ENCODE measurements at places on chromosomes 7 and 10. TPM values are rescaled to one million over a fixed set of nuclear protein-coding genes. Genes with fewer than 3 reads are reported as not detected.

DNA sequence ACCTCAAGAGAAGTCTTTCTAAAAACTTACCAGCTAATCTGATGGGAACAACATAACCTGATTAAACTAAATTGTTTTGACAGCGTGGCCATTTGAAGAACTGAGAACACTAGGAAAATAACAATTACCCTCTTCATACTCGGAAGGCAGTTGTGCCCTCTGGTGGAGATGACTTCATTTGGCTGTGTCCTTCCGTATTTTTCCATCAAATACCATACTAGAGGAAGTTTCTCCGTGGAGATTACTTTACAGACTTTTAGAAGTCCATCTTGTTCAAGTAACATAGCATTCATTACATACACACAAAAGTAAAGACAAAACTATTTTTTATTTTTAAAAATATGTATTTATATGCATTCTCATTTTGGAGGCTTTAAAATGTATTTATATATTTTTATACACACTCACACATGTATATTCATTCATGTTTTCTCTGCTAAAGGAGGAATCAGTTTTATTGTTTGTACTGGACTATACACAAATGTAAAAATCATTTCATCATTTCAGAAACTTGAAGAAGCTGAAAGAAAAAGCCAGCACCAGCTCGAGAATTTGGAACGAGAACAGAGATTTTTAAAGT, 25.2 kb downstream of the SMNDC1 start:
- peak; percentile 63 for DNase-seq

- no peak for DNase-seq
Measured at GRCh38 chr10:133346413-133346812, 760 bp upstream of the PRAP1 start.

The LRRD1 gene
- total RNA-seq, result 0.89 TPM

- no peak for DNase-seq
Measured at GRCh38 chr10:66862687-66863258, 63.1 kb upstream of the LRRTM3 start.

The CUZD1 gene
- total RNA-seq, result 0.69 TPM

DNA sequence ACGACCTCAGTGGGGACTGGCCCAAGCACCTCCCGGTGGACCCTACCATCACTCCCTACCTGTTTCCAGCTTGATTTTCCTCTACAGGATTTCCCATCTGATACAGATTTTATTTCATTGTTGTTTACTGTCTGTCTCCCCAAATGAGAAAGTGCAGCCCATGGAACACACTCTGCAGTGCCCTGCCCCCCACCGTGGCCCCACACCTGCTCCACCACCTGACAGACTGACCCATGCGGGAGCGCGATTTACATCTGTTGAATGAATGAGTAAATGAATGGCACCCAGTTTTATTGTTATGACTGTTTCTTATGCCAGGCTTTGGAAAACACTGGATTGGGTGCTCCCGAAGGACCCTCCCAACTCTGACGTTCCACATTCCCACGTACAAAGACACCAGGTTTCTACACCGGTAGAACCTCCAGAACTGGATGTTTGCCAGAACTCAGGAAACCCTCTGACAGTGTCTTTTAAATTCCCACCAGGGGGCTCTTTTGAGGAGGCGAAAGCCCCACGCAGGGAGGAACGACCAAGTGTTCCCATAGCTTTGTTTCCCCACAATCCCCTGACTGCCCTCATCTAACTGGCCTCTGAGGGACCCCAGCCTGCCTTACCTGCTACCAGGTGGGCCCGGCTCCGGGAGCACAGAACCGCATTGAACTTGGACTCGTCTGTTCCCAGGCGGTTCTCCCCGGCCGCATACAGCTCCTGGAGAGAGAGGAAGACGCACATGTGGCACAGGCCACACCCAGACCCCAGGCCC, 29.0 kb downstream of the PLAC9 start:
- no peak for DNase-seq

DNA sequence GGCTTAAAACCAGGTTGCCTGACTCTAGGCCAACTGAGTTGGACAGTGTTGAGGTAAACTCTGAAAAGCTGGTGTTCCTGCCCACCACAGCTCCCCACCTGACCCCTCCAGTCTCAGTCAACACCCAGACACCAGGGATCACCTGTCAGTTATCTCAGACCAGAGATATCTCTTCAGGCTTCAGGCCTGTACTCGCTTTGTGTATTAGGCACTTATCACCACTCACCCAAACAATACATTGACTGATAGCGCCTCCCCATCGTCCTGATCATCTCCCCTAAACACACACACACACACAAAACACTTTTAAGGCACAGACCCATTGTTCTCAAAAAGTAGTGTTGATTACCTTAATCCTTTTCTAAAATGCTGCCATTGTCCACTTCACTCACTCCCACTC, 111.5 kb downstream of the PLCE1 start:
- no peak for DNase-seq

- no peak for DNase-seq
Measured at GRCh38 chr10:59325116-59325515, 37.2 kb downstream of the FAM13C start.

GRCh38 chr7:20607216-20607615, 8.3 kb upstream of the ABCB5 start:
- DNase-seq, result no peak

GRCh38 chr7:55206235-55207029, 158.7 kb upstream of the LANCL2 start:
- no peak for DNase-seq

The PCDH15 gene
- 20.7 TPM for total RNA-seq

The RADIL gene
- total RNA-seq, result 7.5 TPM

The PLEKHS1 gene
- not detected for total RNA-seq

- DNase-seq, result no peak
Measured at GRCh38 chr7:144470078-144470477, 66.6 kb upstream of the NOBOX start.

The AUTS2 gene
- total RNA-seq, result 56.2 TPM

DNA sequence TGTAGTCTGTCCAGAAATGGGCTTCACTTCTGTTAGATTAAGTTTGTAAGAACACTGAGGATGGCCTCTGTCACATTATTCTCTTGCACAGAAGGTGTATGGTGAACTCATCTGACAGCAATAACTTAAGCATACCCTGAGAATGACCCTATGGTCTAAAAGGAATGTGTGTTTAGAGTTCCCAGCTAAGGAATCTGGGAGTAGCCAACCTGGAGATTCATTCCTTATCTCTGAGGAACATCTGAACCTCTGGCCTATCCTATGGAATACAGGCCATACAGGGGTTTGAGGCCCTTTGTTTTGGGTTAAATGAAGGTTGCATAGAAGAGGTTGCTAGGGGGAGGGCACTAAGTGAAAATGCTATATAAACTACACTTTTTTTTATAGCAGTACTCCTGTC, 41.4 kb downstream of the LAMB4 start:
- DNase-seq, result no peak

DNA sequence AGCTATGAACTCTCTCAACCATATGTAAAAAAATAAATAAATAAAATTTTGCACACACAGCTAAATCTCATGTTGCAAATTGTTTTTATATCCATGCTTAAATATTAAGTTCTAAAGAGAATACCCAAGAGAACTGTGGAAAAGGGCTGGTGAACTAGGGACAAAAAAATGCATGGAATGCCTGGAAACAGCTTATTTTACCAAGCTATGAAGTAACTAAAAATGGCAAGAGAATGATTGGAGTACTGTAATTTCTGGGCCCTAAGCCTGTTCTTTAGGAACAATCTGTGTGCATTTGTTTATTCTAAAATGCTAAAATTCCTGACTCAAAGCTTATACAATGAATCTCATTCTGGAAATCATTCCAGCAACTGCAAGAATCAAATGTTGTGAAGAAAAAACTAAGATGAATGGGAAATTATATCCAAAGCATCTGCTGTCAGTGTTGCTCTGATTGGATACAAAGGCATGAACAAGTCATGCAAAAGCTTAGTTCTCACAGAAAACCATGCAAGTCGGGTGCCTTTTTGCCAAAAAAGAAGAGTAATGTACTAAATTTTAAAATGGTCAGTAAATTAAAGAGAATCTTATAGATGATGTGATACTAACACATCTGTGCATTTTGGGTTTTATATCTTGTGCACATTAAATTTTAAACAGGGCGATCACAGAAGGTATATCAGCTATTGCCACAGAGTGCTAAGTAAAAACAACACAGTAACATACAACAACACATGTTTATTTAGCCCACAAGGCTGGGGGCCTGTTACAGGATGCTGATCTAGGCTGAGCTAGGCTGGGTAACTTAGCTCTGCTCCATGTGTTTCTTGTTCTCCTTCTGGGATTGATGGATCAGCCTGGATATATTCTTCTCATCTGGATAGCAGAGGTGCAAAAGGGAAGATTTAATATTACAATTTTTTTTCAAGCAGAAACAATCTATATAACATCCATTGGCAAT, 453.5 kb upstream of the SEMA3A start:
- DNase-seq, result no peak

GRCh38 chr10:129896136-129896859, 67.8 kb downstream of the EBF3 start:
- no peak for DNase-seq

GRCh38 chr7:11181590-11181989, 207.9 kb downstream of the PHF14 start:
- no peak for DNase-seq

DNA sequence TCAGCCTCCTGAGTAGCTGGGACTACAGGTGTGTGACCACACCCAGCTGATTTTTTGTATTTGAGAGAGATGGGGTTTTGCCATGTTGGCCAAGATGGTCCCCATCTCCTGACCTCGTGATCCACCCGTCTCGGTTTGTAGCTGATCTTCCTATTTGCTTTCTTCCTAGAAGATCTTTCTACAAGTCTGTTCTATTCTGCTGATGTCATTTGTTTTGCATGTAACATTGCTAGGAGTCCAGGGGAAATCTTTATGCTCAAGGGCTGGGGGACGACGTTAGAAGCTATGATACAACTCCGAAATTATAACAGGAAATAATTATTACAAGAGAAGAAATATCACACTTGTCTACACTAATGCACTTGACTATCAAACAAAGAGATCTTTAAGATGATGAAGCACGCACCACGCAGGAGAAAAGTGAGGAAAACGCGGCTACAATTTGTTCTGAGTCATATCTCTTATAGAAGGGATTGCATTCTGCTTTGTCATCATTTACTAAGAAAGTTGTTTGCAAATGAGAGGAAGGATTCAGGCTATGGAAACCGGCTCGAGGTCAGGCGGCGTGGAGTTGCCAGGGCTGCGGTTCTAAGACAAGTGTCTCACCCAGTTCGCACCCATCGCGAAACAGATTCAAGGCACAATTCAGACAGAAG, 103.0 kb upstream of the CARD11 start:
- DNase-seq, result no peak

The SPDYE5 gene
- total RNA-seq, result 0.10 TPM

GRCh38 chr10:17586821-17587234, 30.3 kb downstream of the HACD1 start:
- no peak for DNase-seq

The SHTN1 gene
- 17.0 TPM for total RNA-seq
